ENCODE measurements at places on chromosomes 1 and 21. TPM values are rescaled to one million over a fixed set of nuclear protein-coding genes. Genes with fewer than 3 reads are reported as not detected.

GRCh38 chr1:176638713-176639526 is 175.9 kb downstream of the PAPPA2 start:
- DNase-seq, result no peak

GRCh38 chr1:245979589-245979988 is 527.5 kb downstream of the SMYD3 start:
- DNase-seq, result no peak

DNA sequence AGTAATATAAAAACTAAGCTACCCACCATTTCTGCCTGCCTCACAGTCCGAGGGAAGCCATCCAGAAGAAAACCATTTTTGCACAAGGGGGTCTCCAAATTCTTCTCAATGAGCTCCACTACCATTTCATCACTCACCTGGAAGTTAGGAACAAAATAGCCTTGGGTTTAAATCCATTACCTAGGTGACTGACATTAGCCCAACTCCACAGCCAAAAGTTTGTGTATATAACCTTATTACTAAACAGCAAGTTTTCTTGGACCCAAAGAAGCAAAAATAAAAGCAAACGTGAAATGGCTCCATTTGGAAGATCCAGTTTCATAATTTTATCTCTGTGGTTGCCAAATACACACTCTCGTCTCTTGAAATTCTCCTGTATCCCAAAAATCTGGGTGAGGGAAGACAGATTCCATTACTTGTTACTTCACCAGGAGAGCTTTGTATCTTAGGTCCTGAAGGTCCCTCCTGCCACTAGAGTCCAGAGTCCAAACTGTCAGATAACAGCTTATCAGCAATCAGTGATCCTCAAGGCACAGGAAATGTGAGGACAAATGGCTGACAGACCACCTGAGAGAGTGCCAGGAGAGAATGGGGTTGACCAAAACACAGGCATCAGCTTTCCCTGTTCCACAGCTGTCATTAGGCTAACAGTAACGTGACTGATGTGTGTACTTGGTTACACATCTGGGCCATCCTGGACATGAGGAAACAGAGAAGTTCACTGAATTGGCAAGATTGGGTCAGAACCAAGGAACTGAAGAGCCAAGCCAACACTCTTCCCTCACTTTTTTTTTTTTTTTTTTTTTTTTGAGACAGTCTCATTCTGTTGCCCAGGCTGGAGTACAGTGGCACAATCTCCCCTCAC is 14.9 kb downstream of the AK2 start:
- DNase-seq, result no peak

Gene SPRR1B
- total RNA-seq, result 3.1 TPM

DNA sequence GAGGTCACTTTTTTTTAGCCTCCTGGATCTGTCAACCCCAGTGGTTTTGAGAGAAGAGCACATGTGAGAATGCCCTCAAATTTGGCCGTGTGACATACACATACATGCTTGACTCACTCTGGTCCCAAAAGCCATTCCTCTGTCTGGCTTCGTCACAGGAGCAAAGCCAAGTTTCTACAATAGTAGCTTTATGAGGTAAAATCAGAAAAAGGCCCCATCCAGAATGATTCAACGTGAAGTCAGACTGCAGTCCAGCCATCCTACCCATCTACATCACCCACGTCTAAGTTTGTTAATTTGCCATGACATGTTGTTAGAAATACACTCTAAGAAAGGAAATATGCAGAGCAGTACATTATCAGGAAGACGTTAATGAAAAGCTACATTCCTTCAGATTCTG is 245.2 kb downstream of the SDCCAG8 start:
- DNase-seq, result no peak

Gene MAB21L3
- total RNA-seq, result 0.21 TPM

Gene AGBL4
- total RNA-seq, result not detected

DNA sequence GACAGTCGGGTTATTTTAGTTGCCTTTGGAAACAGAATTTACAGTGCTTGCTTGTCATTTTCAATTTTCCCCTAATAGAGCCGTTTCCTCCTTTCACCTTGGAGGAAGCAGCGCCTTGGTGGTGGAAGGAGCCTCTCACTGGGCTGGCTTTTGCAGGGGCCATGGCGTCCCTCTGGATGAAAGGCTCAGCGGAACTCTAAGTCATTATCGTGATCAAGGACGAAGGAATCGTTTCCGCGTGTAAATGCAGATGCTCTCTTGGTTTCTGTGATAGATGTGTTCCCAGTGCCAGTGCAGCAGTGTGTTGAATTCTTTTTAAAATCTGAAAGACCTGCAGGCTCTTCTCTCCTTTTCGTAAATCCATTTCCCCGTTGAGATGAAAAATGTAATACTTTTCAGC is 126.2 kb upstream of the LMO4 start:
- DNase-seq, result no peak

DNA sequence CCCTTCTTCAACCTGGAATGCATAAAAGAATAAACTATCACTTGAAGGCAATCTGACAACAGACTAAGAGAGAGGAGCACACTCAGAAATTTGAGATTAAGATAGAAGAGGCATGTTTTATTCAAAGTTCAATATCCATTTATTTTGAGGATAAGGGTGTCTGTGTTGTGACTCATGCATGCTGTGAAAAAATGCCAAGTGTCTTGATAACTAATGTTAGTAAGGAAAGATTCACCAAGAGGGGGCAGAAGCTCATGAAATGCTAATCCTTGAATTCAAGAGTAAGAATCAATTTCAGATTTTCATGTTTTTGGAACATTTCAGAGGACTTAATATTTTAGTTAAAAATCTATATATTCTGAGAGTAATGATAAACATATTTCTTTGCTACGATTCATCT is 94.0 kb downstream of the IFI44 start:
- no peak for DNase-seq

Gene CBR3
- total RNA-seq, result 3.1 TPM

Data from Calu3 (cell line).